ENCODE measurements at places on chromosomes 6 and 20.

DNA sequence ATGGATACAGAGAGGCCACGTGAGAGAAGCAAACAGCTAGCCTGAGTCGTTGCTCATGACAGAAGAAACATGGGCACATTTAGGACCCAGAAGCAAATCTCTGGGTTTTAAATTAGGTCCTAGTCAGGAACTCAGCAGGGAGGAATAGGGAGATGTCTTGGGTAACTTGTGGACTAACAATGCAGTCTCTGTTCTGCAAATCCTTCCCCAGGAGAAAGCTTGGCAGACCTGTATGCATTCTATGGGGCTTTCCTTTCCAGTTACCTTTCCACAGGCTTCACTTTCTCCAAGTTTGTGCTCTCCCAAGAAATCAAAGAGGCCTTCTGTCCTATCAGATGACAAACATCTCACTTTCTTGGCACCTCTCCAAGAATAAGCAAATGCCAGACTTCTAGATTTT is 47.2 kb upstream of the PLCB4 start:
- DNase-seq: no peak

DNA sequence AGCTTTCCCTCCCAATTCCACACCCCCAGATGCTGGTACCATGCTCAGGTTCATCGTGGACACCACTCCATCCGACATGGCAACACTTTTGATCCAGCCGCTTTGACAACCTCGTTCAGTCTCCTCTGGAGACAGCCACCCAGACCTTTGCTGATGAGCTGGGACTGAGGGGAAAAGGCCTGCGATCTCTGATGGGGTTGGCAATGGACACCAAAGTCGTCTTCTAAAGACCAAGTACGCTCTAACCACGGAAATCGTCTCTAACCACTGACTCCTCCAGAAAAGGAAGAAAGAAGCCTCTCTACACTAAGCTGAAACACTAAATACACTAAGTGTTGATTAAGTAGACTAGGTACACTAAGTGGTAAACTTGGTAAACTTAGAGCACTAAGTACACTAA is 26.1 kb upstream of the HLA-E start:
- peak; percentile 10 for DNase-seq

DNA sequence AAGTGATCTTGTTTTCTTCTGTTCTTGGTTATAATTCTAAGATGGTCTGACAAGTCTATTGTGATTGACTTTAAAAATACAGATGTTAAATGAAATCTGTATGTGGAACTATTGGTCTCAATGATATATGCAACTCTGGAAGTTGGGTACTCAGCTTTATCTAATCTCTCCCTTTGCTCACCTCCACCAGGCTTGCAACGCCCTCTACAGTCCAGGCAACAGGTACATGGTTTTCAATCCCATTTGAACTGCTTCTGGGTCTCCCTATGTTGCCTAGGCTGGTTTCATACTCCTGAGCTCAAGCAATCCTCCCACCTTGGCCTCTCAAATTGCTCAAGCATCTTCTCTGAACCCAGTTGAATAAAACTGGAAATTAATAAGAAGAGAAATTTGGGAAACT is 25.6 kb upstream of the HLA-DQB1 start:
- DNase-seq: peak; percentile 83

- DNase-seq: no peak
Observed at GRCh38 chr6:109701774-109702173, 10.7 kb downstream of the FIG4 start.

DNA sequence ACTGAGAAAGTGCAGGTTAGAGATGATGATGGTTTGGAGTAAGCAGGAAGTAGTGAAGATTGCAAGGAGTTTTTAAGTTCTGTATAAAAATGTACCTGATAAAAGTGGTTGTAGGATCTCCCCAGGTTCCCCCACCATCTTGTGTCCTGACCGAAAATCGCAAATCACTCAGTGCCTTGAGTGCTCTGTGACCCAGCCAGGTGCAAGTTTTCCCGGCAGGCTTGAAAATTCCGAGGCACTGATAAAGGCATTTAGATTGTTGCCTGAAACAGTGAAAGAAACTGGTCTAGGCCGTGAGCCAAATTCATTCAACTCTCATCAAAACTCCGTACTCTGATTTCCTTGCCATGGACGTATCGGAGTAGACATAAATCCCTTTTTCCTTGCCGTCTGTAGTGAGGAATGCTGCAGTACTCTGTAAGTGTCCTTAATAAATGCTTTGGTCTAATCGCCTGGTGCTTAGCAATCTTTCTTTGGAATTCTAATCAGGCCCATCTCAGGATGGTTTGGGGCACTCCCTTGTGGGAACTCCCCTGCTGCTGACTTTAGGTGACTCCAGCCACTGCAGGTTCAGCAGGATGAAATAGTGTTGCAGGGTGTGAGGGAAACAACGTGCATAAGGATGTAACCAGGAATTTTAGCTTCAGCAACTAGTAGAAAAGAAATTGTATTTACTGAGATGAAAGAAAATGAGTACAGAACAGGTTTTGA is 1199.8 kb upstream of the MAP3K7 start:
- no peak for DNase-seq

DNA sequence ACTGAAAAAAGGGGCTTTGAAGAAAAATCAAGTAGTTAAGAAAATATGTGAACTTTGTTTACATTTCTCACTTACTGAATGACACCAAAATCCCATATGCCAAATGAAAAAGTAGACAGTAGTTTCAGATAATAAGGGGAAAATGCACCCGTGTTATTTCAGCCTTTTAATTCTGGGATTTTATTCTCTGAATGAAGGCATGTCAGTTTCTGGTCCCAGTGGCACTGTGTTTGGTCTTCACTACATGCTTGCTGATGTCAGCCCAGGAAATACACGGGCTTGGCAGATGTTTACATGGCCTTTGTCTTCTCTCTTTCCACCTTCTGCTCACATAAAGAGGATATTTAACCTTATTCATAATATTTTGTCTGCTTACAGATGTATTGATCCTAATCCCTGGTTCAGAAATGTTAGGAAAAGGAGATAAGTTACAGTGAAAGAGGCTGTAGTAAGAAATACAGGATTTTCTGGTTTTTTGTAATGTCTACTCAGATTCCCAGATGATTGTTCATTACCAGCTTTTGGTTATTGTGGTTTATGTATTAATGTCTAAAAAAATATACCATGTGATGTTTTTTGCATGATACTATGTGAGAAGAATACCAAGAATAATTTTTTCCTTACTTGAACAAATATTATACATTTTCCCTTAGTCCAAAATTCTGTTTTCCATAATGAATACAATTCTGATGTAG is 27.7 kb downstream of the DSE start:
- DNase-seq: no peak

GRCh38 chr20:45096781-45097180 is 4.1 kb downstream of the KCNS1 start:
- no peak for DNase-seq

- no peak for DNase-seq
Observed at GRCh38 chr20:58746620-58747019, 54.0 kb downstream of the NPEPL1 start.

- no peak for DNase-seq
Observed at GRCh38 chr6:946546-946945, 253.6 kb upstream of the EXOC2 start.

- no peak for DNase-seq
Observed at GRCh38 chr6:43877463-43878126, 107.6 kb downstream of the VEGFA start.

GRCh38 chr20:62817975-62818591 is 1.2 kb downstream of the COL9A3 start:
- DNase-seq: no peak

DNA sequence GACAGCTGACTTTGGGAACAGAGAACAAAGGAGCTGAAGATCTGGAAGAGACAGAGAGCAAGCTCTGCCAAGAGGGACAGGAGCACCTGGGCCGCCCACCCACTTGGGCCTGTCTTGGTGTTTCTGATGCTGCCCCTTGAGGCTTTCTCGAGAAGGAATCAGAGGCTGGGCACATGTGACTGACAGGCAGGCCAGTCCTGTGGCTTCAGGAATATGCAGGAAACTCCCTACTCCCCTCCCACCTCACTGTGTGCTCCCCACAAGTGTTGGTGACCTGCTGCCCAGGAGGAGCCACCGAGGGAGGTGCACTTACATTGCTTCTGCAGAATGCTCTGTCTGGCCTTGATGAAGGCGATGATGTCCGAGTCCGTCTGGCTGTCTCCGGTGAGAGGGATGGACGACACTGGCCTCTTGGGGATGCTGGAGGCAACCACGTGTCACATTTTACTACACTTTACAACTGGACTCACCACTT is 20.9 kb upstream of the KCNK16 start:
- no peak for DNase-seq

GRCh38 chr6:30143780-30144179 is 7.8 kb downstream of the TRIM40 start:
- no peak for DNase-seq
